Right atrium auricular region (tissue), 2 donors: ENCODE measurements at places on chromosomes 7 and 10.

GRCh38 chr7:123498601-123499000 lies 35.8 kb downstream of the IQUB start:
- H3K27me3 ChIP-seq = no peaks in the 10 kb centered on the region
- no peaks in the 10 kb centered on the region for H3K36me3 ChIP-seq
- H3K4me3 ChIP-seq = no peak overlapping the region
- no peak overlapping the region for H3K27ac ChIP-seq
- no peak for DNase-seq
- H3K4me1 ChIP-seq = no peaks in the 10 kb centered on the region

DNA sequence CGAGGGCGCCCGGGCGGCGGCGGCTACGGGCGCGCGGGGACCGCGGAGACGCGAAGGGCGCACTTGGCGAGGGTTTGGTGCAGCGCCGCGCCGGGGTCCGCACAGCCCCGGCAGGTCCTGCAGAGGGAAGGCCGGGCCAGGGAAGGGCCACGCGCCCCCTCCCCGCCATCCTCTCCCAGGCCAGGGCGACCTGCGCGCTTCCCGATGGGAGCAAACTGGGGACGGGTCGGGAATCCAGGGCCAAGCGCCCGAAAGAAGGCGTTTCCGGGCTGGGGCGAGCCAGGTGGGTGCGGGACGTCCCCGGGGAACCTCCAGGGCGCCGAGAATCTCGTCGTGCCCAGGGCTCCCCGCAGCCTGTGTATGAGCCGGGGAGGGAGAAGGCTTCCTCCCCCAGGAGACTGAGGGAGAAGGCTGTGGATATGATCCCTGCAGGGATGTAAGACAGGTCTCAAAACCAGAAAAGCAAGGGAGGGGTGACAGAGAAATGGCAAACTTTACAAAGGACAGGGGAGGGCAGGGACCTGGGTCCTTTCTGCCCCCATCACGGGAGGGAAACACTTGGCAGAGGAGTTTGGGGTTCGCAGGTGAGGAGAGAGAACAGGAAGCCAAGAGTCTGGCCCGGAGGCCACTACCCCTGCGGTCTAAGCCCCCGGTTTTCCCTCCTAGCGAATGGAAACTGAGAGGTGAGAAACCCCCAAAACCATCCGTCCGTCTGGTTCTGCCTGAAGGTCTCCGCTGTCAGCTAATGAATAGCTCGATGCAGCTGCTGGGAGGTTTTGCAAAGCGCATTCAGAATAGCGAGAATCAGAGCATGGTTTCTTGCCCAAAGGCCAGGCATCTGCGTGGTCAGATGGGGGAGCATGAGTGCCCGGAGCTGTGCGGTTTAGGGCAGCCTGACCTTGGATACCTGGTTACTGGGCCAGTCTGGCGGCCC lies 674 bp downstream of the AMZ1 start:
- H3K36me3 ChIP-seq = no peaks in the 10 kb centered on the region
- no peaks in the 10 kb centered on the region for H3K27me3 ChIP-seq
- peak overlapping the region; percentile 9 for H3K4me3 ChIP-seq

DNA sequence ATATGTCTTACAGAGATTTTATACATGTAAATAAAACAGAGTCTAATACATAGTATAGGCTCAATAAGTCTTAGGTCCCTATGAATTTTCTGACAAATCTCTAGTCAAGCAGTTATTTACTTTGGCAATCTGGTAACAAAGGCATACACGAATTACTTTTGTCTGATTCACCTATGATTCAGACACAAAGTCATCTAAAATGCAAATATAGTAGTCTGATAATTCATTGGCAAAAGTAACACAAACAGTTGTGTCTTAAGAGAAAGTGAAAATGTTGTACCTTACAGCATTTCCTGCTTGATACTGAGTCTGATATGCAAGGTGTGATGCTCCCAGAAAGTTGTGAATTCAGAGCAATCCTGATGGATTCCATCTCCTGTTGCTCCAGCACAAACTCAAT lies 209.4 kb upstream of the PRSS1 start:
- H3K36me3 ChIP-seq = no peaks in the 10 kb centered on the region
- H3K27ac ChIP-seq = no peak overlapping the region
- H3K27me3 ChIP-seq = no peaks in the 10 kb centered on the region
- no peak overlapping the region for H3K4me3 ChIP-seq
- no peaks in the 10 kb centered on the region for H3K4me1 ChIP-seq

- no peak for DNase-seq
- H3K4me3 ChIP-seq = no peak overlapping the region
- no peaks in the 10 kb centered on the region for H3K4me1 ChIP-seq
- no peaks in the 10 kb centered on the region for H3K36me3 ChIP-seq
- H3K27ac ChIP-seq = no peak overlapping the region
- H3K27me3 ChIP-seq = no peaks in the 10 kb centered on the region
Observed at GRCh38 chr10:113480851-113481502, 71.9 kb upstream of the HABP2 start.

- H3K27me3 ChIP-seq = no peaks in the 10 kb centered on the region
- H3K36me3 ChIP-seq = no peaks in the 10 kb centered on the region
- H3K4me3 ChIP-seq = no peak overlapping the region
- no peak for DNase-seq
- H3K27ac ChIP-seq = no peak overlapping the region
- no peaks in the 10 kb centered on the region for H3K4me1 ChIP-seq
Observed at GRCh38 chr7:18552943-18553604, 57.5 kb downstream of the HDAC9 start.

DNA sequence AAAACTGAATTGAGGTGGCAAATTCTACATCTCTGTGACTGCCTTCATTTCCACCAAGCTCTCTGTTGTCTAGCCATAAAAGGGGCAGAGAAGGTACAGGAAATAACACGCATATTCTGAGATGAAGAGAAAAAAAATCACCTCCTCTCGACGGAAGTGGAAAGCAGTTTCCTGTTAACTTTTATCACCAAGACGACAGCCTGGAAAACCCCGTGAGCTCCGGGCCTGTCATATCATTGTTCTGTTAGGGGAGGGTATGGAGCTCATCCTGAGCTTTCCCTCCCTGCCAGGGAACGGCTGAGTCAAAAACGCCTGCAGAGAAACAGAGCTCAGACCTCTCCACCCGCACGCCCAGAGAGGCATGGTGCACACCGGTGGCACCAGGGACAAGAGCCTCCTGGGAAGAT lies 200.3 kb downstream of the PRPF18 start:
- no peaks in the 10 kb centered on the region for H3K36me3 ChIP-seq
- H3K4me3 ChIP-seq = no peak overlapping the region
- peaks cover 48% of the 10 kb centered on the region for H3K4me1 ChIP-seq
- DNase-seq = no peak

GRCh38 chr7:84336766-84337165 lies 142.2 kb upstream of the SEMA3A start:
- H3K4me1 ChIP-seq = no peaks in the 10 kb centered on the region
- H3K27me3 ChIP-seq = no peaks in the 10 kb centered on the region
- H3K27ac ChIP-seq = no peak overlapping the region
- H3K36me3 ChIP-seq = no peaks in the 10 kb centered on the region
- no peak overlapping the region for H3K4me3 ChIP-seq

- no peak overlapping the region for H3K4me3 ChIP-seq
- H3K27me3 ChIP-seq = no peaks in the 10 kb centered on the region
- no peak overlapping the region for H3K27ac ChIP-seq
- H3K4me1 ChIP-seq = no peaks in the 10 kb centered on the region
- DNase-seq = no peak
Observed at GRCh38 chr10:61719906-61720305, 57.2 kb downstream of the CABCOCO1 start.

DNA sequence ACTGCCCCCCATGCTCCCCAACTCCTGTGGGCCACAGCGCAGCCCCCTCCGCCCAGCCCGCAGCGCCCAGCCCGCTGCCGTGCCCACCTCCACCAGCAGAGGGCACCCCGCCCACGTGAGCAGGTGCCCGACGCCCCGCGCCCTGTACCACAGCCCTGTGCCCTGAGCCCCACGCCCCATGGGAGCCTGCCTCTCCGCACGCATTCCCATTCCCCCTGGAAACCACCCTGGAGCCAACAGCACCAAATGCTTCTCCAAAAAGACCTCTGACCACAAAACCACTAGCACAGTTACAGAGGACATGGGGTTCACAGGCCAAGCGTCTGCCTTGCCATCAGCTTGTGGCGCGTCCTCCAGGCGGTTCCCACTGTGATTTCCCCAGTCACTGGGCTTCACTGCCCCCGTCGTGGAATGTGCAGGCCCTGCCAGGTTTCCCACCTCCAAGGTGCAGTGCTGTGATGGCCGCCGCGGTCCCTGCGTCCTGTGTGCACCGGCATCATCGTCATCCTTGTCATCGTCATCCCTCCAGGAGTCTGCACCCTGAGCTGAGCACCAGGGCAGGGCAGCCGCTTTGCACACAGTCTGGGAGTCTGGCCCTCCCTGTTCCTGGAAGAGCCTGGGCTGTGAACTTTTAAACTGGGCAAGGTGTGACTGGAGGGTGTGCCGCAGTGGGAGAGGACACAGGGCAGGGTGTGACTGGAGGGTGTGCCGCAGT lies 61.7 kb downstream of the PWWP2B start:
- H3K27ac ChIP-seq = no peak overlapping the region
- no peaks in the 10 kb centered on the region for H3K27me3 ChIP-seq
- DNase-seq = no peak
- H3K36me3 ChIP-seq = no peaks in the 10 kb centered on the region

DNA sequence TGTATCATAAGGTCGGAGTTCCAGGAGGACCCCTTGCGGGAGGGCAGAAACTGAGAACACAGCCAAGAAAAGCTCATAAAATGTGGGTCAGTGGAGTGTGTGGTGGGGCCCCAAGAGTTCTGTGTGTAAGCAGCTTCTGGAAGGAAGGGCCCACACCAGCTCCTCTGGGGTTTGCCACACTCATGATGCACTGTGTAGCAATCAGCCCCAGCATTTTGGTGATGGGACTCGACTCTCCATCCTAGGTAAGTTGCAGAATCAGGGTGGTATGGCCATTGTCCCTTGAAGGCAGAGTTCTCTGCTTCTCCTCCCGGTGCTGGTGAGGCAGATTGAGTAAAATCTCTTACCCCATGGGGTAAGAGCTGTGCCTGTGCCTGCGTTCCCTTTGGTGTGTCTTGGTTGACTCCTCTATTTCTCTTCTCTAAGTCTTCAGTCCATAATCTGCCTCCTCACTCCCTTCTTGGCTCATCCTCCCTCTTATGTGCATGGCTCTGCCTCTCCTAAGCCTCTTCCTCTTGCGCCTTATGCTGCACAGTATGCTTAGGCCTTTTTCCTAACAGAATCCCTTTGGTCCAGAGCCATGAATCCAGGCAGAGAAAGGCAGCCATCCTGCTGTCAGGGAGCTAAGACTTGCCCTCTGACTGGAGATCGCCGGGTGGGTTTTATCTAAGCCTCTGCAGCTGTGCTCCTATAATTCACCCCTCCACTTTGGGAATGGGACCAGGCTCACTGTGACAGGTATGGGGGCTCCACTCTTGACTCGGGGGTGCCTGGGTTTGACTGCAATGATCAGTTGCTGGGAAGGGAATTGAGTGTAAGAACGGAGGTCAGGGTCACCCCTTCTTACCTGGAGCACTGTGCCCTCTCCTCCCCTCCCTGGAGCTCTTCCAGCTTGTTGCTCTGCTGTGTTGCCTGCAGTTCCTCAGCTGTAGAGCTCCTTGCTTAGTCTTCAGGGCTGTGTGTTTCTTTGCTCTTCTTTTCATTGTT lies 17.8 kb downstream of the PRSS2 start:
- H3K4me1 ChIP-seq = no peaks in the 10 kb centered on the region
- H3K36me3 ChIP-seq = no peaks in the 10 kb centered on the region
- no peaks in the 10 kb centered on the region for H3K27me3 ChIP-seq

GRCh38 chr7:78443811-78444210 lies 645.2 kb downstream of the PHTF2 start:
- DNase-seq = no peak
- no peaks in the 10 kb centered on the region for H3K4me1 ChIP-seq
- H3K4me3 ChIP-seq = no peak overlapping the region
- no peak overlapping the region for H3K27ac ChIP-seq
- H3K27me3 ChIP-seq = no peaks in the 10 kb centered on the region

DNA sequence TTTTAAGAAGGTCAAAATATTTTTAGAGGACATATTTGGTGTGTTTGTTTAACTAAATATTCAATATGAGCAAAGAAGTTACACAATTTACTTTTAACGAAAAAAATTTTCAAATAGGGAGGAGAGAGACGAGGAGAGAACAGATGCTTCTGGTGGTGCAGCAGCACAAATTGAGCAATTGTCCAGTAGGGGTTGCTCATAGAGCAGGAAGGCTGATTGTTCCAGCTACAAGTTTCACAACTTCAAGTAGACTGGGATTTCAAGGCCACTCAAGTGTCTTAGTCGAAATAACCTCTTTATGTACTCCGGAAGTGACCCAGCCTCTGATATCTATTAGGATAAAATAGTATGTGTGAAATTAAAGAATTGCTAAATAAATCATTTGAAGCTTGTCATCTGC lies 197.9 kb downstream of the HDAC9 start:
- H3K27ac ChIP-seq = no peak overlapping the region
- no peaks in the 10 kb centered on the region for H3K4me1 ChIP-seq
- no peak overlapping the region for H3K4me3 ChIP-seq
- H3K36me3 ChIP-seq = no peaks in the 10 kb centered on the region
- no peak for DNase-seq

DNA sequence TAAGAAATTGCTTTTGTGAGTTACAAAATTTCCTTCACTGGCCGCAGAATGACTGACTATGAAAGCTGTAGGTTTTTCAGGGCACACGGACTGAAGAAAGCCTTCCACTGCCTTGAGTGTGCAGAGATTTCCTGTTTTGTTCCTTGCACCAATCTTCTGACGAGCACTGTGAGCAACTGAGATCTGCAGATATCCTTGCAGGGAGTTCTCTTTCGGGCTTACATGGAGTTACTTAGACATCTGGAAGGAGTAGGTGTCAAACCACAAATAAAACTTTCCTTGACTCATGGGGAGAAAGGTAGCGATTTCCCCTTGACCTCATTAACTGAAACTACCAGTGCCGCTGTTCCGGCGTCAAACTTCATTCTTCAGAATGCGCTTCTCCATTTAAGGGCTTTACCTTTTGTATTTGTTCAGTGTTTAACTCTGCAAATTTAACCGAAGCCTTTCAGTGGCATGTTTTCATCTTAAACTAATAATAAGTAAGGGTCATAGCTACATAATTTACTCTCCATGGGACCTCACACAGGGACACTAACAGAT lies 1175.3 kb downstream of the GATA3 start:
- H3K4me3 ChIP-seq = no peak overlapping the region
- H3K4me1 ChIP-seq = no peaks in the 10 kb centered on the region
- no peak for DNase-seq

DNA sequence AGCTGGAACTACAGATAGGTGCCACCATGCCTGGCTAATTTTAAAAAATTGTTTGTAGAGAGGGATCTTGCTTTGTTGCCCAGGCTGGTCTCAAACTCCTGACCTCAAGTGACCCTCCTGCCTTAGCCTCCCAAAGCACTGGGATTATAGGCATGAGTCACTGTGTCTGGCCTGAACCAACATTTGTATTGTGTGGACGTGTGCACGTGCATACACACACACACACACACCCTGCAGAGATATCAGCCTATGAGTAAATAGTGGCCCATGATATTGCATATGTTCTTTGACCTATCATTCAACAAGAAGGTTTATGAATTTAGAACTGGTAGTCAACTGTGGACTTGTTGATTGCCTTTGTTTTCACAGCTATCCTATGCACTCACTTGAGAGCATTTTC lies 161.6 kb downstream of the BAMBI start:
- DNase-seq = no peak
- H3K4me1 ChIP-seq = no peaks in the 10 kb centered on the region
- no peak overlapping the region for H3K4me3 ChIP-seq
- no peaks in the 10 kb centered on the region for H3K27me3 ChIP-seq

- no peak overlapping the region for H3K27ac ChIP-seq
- no peaks in the 10 kb centered on the region for H3K36me3 ChIP-seq
- DNase-seq = no peak
- no peak overlapping the region for H3K4me3 ChIP-seq
- no peaks in the 10 kb centered on the region for H3K4me1 ChIP-seq
Observed at GRCh38 chr10:63884426-63884825, 363.2 kb downstream of the REEP3 start.
